ENCODE measurements at places on chromosomes 12 and 14. TPM values are rescaled to one million over a fixed set of nuclear protein-coding genes. Genes with fewer than 3 reads are reported as not detected.

The DAO gene
- not detected for total RNA-seq

The NOS1 gene
- total RNA-seq: 0.96 TPM

The CHFR gene
- 90.7 TPM for total RNA-seq

The CLEC2D gene
- total RNA-seq: 7.2 TPM

The GARIN6 gene
- total RNA-seq: not detected

The MDGA2 gene
- total RNA-seq: 0.39 TPM

The NRIP2 gene
- total RNA-seq: not detected

The CLEC4A gene
- total RNA-seq: 0.71 TPM

The NXPH4 gene
- 10.5 TPM for total RNA-seq

The P2RX4 gene
- total RNA-seq: 3.7 TPM

The ZDHHC22 gene
- 77.3 TPM for total RNA-seq

The SRSF5 gene
- 319 TPM for total RNA-seq

The DLK1 gene
- 37.3 TPM for total RNA-seq

The CRADD gene
- 18.8 TPM for total RNA-seq

The GALNT8 gene
- total RNA-seq: 25.3 TPM

The C12orf75 gene
- total RNA-seq: 9.4 TPM

The GUCY2C gene
- not detected for total RNA-seq

The NEUROD4 gene
- 206 TPM for total RNA-seq

The SERPINA3 gene
- not detected for total RNA-seq

The CCDC196 gene
- not detected for total RNA-seq

The EFS gene
- 90.4 TPM for total RNA-seq

The ITGB7 gene
- not detected for total RNA-seq

The SAMD15 gene
- 0.47 TPM for total RNA-seq

The C12orf54 gene
- total RNA-seq: not detected

The RNU7-1 gene
- total RNA-seq: not detected

The PRKD1 gene
- total RNA-seq: 0.54 TPM

The ZNF891 gene
- total RNA-seq: 9.2 TPM

The TEX22 gene
- total RNA-seq: 2.7 TPM

The FGF6 gene
- total RNA-seq: not detected

The HOXC6 gene
- 0.32 TPM for total RNA-seq

The DLGAP5 gene
- 8.2 TPM for total RNA-seq

Data from glutamatergic neuron (in vitro differentiated cells).